Muscle of leg (tissue), 16 donors: ENCODE measurements at places on chromosomes 11 and 22. TPM values are rescaled to one million over a fixed set of nuclear protein-coding genes. Genes with fewer than 3 reads are reported as not detected.

GRCh38 chr22:40024201-40025061, 29.7 kb downstream of the FAM83F start:
- H3K27ac ChIP-seq = no peak overlapping the region
- peaks cover 8% of the 10 kb centered on the region for H3K4me1 ChIP-seq
- no peak overlapping the region for H3K4me3 ChIP-seq
- no peaks in the 10 kb centered on the region for H3K36me3 ChIP-seq

GRCh38 chr11:62502030-62502730, 44.4 kb downstream of the AHNAK start:
- H3K4me3 ChIP-seq = no peak overlapping the region
- peaks cover 7% of the 10 kb centered on the region for H3K27me3 ChIP-seq
- peaks cover 57% of the 10 kb centered on the region for H3K4me1 ChIP-seq
- H3K36me3 ChIP-seq = no peaks in the 10 kb centered on the region
- no peak for DNase-seq

- H3K27me3 ChIP-seq = peaks cover 38% of the 10 kb centered on the region
- DNase-seq = no peak
- H3K27ac ChIP-seq = no peak overlapping the region
- no peak overlapping the region for H3K4me3 ChIP-seq
- no peaks in the 10 kb centered on the region for H3K36me3 ChIP-seq
- peaks cover 6% of the 10 kb centered on the region for H3K4me1 ChIP-seq
These were observed 2.7 kb downstream of the DRD2 start for GRCh38 chr11:113472471-113472870.

DNA sequence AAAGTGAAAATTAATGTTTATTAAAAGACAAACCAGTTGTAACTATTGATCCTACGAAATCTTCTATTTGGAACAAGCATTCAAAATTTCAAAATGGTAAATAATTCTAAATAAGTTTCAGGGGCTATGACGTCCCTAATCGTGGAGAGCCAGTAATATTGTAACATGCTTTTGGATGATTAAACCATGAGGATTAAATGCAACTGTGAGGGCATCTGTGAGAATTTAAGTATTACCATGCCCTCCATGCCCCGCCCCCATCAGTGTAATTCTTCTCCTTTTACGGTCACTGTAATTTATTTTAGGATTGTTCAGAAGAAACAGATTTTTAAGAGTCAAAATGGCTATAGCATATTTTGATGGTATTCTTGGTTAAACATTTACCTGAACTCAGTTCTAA, 133.2 kb downstream of the APOL5 start:
- DNase-seq = peak; percentile 53
- no peaks in the 10 kb centered on the region for H3K36me3 ChIP-seq
- peak overlapping the region; percentile 95 for H3K27ac ChIP-seq
- no peaks in the 10 kb centered on the region for H3K27me3 ChIP-seq
- peaks cover 11% of the 10 kb centered on the region for H3K4me1 ChIP-seq

The CHADL gene
- total RNA-seq = 4.7 TPM

DNA sequence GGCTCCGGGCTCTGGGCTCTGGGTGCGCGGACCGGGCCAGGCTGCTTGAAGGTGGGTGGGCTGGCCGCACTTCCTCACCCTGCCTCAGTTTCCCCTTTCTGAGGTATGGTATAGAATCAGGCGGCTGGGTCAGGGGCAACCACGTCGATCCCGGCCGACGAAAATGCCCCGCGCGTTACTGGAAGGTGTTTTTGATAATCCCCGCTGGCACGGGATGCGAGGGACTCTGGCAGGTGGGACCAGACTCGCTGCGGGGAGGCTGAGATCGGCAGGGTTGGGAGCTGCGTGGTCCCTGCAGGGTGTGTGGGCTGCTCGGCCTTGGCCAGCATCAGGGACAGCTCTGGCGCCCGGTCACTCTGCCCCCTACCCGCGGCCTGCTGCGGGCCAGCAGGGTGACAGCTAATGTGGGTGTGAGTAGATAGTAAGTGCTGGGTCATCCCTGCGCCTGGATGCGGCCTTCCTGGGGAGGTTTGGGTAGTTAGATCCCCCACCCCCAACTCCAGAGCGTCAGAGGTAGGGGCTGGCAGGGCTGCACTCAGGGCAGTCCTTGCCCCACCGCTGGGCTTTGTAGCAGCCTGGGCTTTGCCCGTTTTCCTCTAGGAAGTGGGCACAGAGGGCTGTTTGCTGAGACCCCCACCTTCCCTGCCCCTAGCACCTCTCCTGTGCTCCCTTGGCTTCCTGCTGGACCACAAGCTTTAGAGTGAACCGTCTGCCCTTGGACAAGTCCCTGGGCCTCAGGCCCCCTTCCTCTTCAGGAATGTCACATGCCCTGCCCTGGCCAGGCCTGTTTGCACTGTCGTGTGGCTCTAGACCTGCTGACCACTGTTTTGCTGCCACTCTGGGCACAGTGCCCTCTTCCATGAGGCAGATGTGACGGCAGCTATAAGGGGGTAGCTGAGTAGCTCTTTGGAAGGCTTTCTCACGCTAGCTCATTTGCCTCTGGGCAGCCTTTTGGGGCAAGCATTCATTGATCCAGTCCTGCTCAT, 579 bp downstream of the TANGO2 start:
- H3K27ac ChIP-seq = peak overlapping the region; percentile 32
- no peaks in the 10 kb centered on the region for H3K36me3 ChIP-seq
- peak; percentile 74 for DNase-seq
- peak overlapping the region; percentile 85 for H3K4me3 ChIP-seq
- peaks cover 28% of the 10 kb centered on the region for H3K4me1 ChIP-seq

The GAS2 gene
- 78.6 TPM for total RNA-seq

The MUC2 gene
- total RNA-seq = not detected
